AG09319 (cell line): ENCODE measurements at places on chromosomes 3 and 15.

DNA sequence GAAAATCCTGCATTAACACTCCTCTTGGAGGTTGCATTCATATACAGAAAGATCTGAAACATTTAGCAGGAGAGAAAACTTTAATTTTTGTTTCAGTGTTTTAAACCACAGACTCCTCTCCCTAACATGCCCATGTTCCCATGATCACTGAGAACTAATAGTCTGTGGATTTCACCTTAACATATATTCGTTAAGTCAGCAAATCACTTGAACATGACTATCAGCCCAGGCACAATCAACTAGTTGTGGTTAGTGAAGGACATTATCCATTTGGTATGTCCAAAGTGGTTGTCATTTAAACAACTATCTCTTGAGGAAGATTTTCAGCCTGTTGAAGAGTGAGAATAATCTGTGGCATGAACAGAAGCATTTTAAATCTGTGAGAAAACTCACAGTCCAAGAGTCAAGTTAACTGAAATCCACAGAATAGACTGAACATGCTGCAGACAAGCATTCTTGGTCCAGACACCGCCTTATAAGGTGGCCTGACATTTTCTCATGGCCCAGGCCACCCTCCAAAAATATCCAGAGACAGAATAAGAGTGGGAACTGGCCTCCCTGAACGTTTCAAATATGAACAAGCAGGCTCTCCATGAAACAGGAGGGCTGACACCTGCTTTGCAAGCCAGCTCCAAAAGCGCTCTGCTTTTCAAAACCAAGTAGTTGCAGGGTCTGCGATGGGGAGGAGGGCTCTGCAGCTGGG lies 39.9 kb upstream of the ADCY5 start:
- DNase-seq, result no peak

GRCh38 chr3:103060242-103060641 lies 625.4 kb downstream of the ZPLD1 start:
- DNase-seq, result no peak

GRCh38 chr15:48002767-48003166 lies 118.0 kb upstream of the SLC24A5 start:
- DNase-seq, result no peak

DNA sequence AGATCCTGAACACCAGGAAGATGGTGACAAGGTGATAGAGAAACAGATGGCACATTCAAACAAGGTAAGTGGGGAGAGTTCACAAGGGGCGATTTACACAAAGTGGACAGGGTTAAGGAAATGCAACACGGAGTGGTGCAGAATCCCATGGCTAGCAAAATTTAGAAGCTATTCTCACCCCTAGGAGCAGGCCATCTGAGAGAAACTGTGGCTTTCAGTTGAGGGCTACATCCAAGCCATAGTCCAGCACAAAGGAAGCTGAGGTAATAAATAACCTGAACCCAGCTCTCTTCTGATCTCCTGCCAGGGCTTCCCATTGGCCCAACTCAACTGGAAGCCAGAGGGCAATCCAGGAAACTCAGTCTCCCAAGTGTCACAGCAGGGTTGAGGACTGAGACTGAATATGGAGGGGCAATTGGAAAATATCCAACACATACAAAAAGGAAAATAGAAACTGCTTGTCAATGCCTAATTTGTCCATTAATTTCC lies 1.2 kb upstream of the ZNF445 start:
- no peak for DNase-seq

- DNase-seq, result no peak
Measured at GRCh38 chr3:98877132-98877531, 24.4 kb downstream of the DCBLD2 start.

DNA sequence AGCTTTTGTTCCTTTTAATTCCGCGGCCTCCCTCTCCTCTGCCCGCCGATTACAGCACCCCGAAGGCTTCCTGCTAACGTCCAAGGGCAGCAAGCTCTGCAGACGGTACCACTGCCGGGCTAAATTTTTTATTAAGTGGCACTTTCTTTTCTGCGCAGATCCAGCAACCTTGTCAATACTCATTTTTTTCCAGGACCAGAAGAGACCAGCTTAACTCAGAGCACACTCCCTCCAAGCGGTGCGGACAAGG lies 542 bp upstream of the MEIS2 start:
- DNase-seq, result no peak

DNA sequence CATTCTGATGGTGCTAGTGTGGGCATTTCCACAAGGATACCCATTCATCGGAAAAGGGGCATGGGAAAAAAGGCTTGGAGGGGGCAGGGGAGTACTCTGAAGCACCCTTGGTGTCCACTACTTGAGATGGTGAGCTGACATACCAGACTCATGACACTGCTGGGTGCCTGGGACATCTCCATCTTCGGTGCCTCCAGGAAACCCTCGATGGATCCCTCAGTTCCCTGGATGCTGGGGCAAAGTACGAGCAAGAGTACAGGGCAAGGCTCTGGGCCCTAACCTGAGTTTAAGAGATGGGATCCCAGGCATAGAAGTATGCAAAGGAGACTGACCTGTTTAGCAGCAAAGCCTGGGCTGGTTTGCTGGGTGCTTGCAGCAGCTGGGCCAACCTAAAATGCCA lies 5.2 kb upstream of the IP6K1 start:
- no peak for DNase-seq

GRCh38 chr3:112813016-112813415 lies 33.6 kb downstream of the CD200R1L start:
- DNase-seq, result no peak

- DNase-seq, result peak; percentile 4
Measured at GRCh38 chr3:133377396-133377795, 22.5 kb upstream of the BFSP2 start.

DNA sequence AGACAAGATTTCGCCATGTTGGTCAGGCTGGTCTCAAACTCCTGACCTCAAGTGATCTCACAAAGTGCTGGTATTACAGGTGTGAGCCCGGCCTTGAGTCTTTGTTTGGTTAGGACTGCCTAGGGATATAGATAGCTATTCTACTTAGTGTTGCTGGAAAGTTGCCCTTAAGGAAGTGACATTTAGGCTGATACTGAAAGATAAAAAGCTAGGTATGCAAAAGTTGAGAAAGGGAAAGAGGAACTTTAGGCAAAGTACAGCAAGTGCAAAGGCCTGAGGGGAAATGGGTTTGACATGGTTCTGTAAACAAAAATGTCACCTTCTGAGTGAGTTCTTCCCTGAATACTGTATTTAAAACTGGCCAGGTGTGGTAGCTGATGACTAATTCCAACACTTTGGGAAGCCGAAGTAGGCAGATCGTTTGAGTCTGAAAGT lies 111.5 kb downstream of the ZNF609 start:
- no peak for DNase-seq

- no peak for DNase-seq
Measured at GRCh38 chr15:97087006-97087741, 756.7 kb downstream of the NR2F2 start.

- no peak for DNase-seq
Measured at GRCh38 chr3:136576279-136577009, 175.7 kb downstream of the STAG1 start.

DNA sequence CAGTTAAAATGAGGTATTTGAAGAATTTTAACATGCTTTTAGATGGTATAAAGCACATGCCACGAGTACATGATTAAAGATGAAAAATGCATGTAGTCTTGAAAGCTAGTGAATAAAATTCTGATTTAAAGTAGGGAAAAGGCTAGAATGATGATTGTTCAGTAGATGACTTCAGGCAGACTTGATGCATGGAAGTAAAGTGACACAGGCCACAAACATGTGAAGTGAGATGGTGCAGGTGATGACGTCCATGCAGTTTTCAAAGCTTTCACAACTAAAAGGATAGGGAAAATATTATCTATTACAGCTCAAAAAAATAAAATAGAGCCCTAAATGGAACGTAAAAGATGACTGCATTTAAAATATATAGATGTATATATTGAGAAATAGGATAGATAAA lies 140.9 kb downstream of the TFG start:
- DNase-seq, result no peak

DNA sequence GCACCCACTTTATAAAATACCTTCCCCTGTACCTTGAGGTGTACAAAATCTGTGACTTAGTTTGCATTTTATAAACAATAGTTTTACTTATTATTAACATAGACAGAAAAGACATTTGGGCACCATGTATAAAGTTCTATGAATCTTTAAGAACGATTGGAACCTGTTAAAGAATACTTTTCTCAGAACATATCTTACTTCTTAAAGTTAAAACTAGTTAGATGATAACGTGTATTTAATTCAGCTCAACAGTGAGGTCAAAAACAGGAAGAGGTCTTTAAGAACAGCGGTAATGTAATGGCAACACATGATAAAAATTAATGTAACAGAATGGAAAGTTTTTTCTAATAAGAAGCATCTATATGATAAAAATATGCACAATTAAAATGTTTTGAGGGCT lies 25.0 kb downstream of the CPOX start:
- no peak for DNase-seq

DNA sequence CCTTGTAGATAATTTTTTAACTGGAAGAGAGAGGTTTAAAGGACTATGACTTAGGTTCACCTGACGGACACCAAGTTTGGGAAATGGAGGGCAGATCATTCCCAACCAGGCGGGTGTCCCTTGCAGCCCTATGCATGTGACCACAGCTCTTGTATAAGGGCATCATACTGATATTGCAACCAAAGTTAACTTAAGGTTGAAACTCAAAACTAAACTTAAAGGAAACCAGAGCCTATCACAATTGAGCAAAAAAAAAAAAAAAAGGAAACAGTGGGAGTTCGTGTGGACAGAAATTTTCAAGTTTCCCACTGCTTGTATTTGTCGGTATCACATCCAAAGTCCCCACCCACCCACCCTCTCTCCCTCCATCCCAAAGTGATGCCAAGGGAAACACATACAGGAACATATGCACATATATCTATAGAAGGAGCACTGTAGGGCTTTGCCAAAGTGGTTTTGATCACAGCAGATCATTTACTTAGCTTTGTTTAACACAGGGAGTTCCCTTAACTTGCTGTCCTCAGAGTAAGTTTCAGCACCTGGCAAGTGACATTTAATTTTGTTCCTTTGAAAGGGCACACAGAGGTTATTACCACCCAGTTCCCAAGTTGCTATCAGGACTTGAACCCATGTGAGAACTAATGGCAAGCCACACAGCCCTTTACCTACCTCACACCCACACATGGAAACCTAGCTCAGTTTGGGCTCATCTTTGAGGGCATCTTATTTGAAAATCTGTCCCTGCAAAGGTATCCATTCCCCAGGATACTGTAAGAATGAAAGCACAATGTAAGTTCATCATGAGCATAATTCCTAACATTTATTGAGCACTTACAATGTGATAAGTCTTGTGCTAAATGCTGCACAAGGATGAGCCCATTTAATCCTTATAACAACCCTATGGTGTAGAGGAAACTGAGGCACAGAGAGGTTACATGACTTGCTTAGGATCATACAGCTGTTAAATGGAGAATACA lies 204.5 kb upstream of the CMC1 start:
- DNase-seq, result no peak

GRCh38 chr3:133998691-133999241 lies 31.0 kb downstream of the SLCO2A1 start:
- DNase-seq, result no peak

- DNase-seq, result no peak
Measured at GRCh38 chr3:20111836-20112235, 71.6 kb downstream of the KAT2B start.

- DNase-seq, result no peak
Measured at GRCh38 chr3:81837071-81837593, 75.7 kb upstream of the GBE1 start.

DNA sequence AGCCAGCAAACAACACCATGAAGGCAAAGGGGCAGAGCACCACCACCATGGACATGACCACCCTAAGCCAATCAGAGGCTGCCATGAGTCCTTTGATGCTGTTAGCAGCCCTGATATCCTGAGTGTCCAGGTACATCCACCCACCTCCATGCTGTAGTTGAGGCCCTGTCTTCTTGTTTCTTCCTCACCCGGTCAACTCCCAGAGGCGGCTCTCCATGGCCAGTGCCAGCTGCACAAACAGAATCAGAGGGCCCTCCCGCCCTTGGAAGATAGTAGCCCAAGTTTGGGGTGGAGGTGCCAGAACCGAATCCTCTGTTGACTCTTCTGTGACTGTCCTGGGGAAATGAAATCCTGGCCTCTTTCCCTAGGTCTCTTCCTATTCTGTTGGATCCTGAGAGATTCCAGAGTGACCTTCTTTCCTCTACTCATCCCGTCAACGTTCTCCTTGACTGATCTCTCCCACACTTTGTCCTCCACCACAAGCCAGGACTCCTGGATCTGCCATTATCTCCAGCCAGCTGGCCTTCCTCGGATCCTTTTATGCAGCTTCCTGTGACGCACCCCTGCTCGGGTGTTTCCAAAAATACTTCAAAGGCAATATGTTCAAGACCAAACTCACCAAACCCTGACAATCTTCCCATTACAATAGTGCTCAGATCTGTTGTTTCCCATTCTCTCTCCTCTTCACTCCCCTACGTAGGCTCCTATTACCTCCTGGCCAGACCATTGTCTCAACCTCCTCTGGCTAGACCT lies 45.4 kb upstream of the DLG1 start:
- no peak for DNase-seq

DNA sequence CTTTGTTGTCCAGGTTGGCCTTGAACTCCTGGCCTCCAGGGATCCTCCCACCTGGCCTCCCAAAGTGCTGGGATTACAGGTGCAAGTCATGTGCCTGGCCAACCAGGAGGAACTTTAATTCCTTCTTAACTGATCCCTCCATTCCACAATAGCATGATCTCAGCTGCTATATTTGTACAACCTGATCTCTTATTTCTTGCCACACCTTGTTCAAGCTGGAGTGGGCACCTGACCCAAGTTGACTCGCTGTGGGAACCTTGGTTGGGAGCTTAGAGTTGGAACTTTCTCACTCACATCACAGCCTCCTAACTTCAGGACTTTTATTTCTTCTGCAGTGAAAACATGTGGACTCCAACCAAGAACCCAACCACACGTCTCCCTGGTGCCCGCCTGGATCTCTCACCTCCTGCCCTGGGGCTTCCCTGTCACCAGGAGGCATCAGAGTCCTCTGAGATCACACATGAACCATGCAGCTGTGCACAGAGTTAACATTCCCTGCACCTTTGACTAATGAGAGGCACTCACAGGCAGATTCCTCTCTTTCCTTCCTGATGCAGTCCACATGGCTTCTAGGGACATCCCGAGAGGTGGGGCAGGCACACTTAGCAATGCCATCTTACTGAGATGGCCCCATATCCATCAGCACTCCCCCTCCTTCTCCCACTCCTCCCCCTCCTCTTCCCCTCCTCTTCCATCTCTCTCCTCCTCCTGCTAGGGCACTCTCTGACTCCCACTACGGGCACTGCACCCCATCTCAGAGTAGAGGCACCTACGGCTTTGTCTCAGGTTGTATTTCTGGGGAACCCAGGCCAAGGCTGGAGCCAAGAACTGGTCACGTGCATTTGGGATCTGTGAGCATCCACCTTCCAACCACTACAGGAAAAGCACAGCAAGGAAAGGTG lies 9.7 kb upstream of the CYFIP1 start:
- DNase-seq, result no peak

- DNase-seq, result no peak
Measured at GRCh38 chr3:39142067-39142466, 11.3 kb downstream of the CSRNP1 start.

GRCh38 chr3:103918336-103918735 lies 1448.4 kb upstream of the ALCAM start:
- DNase-seq, result no peak

DNA sequence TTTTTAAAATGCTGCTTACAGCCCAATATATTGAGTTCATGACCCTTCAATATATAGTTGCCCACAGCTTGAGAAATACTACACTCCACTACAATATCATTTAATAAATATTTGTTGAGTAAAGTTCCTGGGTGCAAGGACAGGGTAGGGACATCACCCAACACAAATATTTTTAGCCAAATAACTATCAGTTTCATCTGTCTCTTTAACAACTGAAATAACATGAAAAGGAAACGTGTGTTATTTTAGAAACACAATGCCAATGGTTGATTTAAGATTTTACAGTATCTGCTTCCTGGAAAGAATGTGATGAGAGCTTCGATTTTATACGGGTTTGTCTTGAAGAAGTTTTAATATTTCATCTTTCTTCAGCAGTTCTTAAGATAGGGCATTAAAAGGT lies 67.7 kb upstream of the CDV3 start:
- no peak for DNase-seq
